ENCODE measurements at places on chromosomes 1 and 21.

GRCh38 chr1:181056560-181056959 is 22.8 kb downstream of the MR1 start:
- no peak for DNase-seq

DNA sequence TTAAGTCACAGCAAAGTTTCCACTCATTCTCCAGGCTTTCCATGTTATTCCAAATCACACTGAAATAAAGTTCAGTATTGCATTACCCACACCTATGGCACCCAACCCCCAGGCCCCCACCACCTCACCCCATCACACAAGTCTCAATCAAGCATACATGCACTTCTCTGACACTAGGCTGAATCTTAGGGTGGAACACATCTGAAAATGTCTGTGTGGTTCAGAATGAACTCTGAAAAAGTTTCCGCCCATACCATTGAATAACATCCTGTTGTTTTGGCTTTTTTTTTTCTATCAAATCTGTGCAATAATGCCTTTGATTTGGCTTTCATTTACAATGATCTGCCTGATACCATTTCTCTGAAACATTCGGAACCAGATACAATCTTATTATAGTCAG is 25.8 kb upstream of the LRRC8C start:
- no peak for DNase-seq

- no peak for DNase-seq
Measured at GRCh38 chr1:31668303-31668883, 23.7 kb upstream of the PEF1 start.

GRCh38 chr1:216310776-216311175 is 112.5 kb downstream of the USH2A start:
- DNase-seq = no peak

DNA sequence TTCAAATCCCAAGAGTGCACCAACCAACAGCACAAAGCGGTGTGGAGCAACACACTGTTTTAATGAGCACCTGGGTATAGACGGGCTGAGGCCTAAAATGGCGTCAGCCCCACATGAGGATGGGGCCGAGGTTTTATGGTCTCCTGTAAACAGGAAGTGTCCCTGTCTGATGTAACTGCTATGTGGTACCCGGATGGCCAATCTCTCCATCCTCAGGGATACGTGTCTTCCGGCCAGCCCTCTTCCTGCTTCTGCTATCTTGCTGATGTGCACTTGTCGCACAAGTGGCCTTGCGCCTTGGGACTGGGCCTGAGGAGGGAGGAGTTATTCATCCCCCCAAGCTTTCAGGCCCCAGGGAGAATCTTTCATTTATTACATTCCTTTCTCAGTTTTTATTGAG is 73.5 kb downstream of the CNST start:
- no peak for DNase-seq

DNA sequence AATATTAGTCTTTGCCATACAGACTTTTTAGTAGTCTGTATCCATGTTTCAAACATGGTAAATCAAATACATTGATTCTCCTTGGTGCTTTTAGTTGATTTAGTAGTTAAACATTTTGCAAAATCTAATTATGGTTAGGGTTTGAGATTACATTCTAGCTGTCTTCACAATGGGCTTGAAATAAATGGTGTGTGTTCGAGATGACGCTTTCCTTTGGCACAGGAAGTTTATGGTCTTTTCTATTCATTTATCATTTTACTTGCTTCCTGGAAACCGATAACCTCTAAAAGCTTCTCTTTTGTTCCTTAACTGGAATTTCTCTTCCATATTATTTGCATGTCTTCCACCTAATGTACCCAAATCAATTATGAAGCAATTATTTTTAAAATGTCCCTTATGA is 38.4 kb downstream of the ZP4 start:
- no peak for DNase-seq

DNA sequence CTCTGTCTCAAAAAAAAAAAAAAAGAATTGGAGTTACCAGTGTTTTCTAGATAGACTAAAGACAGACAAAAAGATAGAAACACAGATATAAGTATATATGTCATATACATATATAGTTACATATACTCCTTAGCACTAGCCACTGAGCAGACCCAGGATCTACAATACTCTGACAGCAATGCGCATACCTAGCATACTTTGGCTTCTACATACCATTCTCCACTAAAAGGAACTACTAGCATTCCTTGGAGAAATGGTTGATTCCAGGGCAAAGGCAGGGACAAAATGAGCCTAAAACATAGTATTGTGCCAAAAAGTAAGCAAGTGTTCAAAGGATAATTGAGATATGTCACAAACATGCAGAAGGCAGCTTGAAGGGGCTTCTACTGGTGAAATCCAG is 22.7 kb downstream of the SYNJ1 start:
- DNase-seq = no peak

DNA sequence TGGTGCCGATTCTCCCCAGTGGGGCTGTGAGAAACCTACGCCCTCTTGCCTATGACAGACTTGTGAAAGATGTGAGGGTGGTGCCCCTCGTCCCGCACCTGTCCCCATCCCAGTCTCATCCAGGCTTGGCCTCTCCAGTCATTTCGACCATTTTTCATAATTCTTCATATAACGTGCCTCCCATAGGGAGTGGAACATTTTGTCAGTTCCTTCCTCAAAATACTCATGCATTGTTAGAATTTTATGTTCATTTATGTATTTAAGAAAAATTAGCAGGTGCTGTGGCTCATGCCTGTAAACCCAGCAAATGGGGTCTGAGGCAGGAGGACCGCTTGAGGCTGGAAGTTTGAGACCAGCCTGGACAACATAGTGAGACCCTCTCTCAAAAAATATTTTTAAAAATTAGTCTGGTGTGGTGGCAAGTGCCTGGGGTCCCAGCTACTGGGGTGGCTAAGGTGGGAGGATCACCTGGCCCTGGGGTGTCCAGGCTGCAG is 19.7 kb upstream of the SMPDL3B start:
- DNase-seq = no peak

DNA sequence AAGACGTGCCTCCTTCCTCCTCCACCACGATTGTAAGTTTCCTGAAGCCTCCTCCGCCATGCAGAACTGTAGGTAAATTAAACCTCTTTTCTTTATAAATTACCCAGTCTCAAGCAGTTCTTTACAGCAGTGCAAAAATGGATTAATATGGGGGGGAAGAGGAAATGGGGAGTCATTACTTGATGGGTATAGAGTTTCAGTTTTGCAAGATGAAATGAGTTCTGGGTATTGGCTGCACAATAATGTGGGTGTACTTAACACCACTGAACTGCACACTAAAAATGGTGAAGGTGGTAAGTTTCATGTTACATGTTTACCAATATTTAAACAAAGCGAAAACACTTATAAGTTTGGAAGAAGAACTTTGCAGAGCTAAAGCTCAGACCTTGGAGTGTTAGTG is 24.3 kb upstream of the DISP1 start:
- no peak for DNase-seq

GRCh38 chr1:32647308-32648134 is 2.8 kb downstream of the ZBTB8OS start:
- no peak for DNase-seq

- no peak for DNase-seq
Measured at GRCh38 chr1:2907051-2907450, 105.6 kb upstream of the TTC34 start.

- no peak for DNase-seq
Measured at GRCh38 chr1:59523745-59524450, 227.0 kb downstream of the FGGY start.

DNA sequence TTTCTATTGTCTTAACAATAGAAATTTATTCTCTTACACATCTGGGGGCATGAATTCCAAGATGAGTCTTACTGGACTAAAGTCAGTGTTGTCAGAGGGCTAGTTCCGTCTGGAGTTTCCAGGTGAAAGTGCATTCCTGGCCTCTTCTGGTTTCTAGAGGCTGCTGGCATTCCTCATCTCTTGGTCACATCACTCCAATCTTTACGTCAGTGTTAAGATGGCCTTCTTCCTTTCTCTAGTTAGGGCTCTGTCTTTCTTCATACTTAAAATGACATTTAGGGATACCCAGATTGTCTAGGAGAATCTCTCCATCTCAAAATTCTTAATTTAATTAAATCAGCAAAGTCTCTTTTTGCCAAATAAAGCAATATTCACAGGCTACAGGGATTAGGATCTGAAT is 13.3 kb upstream of the PDC start:
- DNase-seq = no peak

DNA sequence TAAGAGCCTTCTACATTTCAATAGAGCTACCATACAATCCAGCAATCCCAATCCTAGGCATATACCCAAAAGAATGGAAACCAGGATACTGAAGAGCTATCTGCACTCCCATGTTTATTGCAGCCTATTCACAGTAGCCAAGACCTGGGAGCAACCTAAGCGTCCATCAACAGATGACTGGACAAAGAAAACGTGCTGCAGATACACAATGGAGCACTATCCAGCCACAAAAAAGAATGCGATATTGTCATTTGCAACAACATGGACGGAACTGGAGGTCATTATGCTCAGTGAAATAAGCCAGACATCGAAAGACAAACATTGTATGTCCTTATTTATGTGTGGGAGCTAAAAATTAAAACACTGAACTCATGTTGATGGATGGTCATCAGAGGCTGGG is 115.3 kb downstream of the HLCS start:
- no peak for DNase-seq

DNA sequence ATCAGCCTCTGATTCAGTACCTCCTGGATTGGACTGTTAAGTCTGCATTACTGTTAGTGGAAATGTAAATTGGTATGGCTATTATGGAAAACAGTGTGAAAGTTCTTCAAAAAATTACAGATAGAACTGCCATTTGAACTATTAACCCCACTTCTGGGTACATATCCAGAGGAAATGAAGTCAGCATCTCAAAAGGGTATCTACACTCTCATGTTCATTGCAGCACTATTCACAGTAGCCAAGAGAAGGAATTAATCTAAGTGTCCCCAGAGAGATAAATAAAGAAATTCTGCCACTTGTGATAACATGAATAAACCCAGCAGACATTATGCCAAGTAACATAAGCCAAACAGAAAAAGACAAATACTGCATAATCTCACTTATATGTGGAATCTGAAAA is 676.0 kb downstream of the PLA2G4A start:
- no peak for DNase-seq

DNA sequence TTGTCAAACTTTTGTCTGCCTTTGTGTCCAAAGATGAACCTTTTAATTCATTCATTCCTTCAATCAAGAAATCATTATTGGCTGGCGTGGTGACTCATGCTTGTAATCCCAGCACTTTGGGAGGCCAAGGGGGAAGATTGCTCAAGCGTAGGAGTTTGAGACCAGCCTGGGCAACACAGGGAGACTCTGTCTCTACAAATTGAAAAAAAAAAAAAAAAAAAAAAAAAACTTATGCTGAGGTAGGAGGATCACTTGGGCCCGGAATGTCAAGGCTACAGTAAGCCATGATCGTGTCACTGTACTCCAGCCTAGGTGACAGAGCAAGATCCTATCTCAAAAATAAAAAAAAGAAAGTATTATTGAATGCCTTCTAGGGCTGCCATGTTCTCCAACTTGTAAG is 51.3 kb upstream of the CXADR start:
- DNase-seq = no peak

GRCh38 chr21:45719177-45719802 is 75.8 kb downstream of the PCBP3 start:
- DNase-seq = no peak

GRCh38 chr1:48084826-48085225 is 87.6 kb upstream of the TRABD2B start:
- DNase-seq = no peak

DNA sequence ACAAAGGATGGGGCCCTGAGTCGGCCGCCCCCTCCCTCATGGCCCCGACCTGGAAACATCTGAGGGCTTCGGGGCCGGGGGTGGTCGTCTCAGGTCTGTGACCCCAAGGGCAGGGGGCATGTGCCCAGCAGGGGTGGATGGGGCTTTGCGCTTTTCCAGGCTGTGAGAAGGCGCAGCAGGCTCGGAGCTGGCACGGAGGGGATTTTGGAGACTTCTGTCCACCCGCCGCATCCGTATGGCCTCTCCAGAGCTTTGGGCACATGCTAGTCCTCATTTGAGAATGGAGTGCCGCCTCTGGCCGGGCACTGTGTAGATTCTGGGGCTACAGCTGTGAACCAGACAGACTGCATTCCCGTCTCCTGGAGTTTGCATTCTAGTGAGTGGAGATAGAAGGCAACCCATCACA is 66.1 kb upstream of the WNT4 start:
- no peak for DNase-seq

GRCh38 chr1:87148661-87149060 is 180.0 kb upstream of the LMO4 start:
- no peak for DNase-seq

GRCh38 chr21:44881198-44881872 is 7.8 kb upstream of the PTTG1IP start:
- no peak for DNase-seq

DNA sequence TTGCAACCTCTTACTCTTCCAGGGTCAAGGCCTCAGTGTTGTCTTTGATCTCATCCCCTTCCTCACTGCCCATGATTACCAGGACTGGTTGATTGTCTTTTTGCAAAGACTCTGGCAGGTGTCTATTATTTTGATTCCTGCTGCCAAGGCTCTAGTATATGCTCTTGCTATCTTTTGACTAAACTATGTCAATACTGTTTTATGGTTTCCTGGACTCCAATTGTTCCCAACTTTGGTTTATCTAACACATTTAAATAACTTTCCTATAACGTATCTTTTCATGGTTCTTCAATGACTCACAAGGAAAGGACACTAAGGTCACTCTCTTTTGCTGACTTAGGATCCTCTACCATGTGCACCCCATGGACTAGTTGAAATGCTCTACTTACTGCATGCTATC is 141.5 kb downstream of the PTPRC start:
- DNase-seq = no peak

DNA sequence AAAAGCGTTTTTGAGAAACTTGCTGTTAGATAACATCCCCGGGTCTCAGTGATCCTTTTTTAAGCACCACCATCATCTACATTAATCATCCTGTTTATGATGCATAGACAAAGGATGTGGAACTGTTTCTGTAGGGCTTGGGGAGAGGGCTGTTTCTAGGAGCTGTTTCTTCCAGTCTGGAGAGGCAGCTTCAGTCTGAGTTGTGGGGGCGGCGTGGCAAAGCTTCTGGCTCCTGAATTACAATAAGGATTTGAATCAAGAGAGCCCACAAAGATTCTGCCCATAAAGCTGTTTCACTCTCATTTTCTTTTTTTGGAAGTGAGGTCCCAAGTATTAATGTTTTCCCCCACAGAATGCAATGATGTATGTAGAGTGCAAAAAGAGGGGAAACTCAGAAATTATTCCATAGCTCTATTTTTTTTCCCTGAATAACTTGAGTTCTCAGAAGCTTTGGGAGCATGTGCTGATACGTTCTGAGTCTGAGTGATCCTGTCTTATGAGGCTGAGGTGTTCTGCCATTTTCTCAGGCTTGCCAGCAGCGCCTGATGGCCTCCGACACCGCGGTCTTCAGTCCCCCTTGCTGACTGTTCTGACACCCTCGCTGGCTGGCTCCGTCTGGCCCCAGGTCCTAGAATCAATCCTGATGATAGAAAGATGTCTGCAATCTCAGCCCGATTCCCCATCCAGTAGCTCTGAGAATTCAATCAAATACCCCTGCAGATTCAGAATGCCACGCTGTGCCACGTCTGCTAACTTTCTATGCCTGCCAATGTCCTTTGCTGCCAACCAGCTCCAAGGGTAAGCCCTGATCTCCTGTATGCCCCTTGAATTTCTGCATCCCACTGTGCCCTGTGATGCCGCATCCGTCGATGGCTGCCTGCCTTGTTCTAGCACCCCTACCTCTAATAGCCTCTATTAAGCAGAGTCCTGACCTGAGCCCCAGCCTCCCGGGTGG is 92.4 kb upstream of the AKT3 start:
- no peak for DNase-seq

- no peak for DNase-seq
Measured at GRCh38 chr1:115238336-115239147, 99.5 kb downstream of the NGF start.
